ENCODE measurements at places on chromosomes 2 and 18.

DNA sequence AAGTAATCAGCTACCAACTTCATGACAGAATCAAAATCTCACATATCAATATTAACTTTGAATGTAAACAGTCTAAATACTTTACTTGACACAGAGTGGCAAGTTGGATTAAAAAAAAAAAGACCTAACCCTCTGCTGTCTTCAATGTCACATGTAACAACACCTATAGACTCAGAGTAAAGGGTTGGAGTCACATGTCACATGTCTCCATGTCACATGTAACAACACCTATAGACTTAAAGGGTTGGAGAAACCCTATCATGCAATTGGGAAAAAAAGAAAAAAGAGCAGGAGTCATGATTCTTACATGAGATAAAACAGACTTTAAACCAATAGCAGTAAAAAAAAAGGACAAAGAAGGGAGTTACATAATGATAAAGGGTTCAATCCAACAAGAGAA lies 665.3 kb upstream of the LRRTM1 start:
- no peak for DNase-seq

- no peak for DNase-seq
These were observed 12.3 kb upstream of the SMAD7 start for GRCh38 chr18:48962994-48963561.

GRCh38 chr2:11187083-11187619 lies 31.9 kb downstream of the SLC66A3 start:
- no peak for DNase-seq

GRCh38 chr2:176984987-176985386 lies 227.6 kb upstream of the HNRNPA3 start:
- DNase-seq, result no peak

GRCh38 chr18:31711365-31712172 lies 27.2 kb upstream of the B4GALT6 start:
- DNase-seq, result peak; percentile 87

- peak; percentile 68 for DNase-seq
These were observed 156.0 kb downstream of the TGIF1 start for GRCh38 chr18:3605954-3606443.

- DNase-seq, result no peak
These were observed 20.5 kb upstream of the SLC35F5 start for GRCh38 chr2:113776949-113777348.

GRCh38 chr2:10407841-10408648 lies 40.1 kb downstream of the ODC1 start:
- peak; percentile 64 for DNase-seq

DNA sequence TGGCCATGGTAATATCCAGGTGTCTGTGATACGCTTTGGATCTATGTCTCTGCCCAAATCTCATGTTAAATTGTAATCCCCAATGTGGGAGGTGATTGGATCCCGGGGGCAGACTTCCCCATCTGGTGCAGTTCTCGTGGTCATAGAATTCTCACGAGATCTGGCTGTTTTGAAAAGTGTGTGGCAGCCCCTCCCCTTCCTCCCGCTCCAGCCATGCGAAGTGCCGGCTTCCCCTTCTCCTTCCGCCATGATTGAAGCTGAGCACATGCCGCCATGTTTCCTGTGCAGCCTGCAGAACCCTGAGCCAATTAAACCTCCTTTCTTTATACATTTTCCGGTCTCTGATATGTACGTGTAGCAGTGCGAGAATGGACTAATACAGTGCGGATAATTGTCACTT lies 42.5 kb downstream of the GPC1 start:
- no peak for DNase-seq

DNA sequence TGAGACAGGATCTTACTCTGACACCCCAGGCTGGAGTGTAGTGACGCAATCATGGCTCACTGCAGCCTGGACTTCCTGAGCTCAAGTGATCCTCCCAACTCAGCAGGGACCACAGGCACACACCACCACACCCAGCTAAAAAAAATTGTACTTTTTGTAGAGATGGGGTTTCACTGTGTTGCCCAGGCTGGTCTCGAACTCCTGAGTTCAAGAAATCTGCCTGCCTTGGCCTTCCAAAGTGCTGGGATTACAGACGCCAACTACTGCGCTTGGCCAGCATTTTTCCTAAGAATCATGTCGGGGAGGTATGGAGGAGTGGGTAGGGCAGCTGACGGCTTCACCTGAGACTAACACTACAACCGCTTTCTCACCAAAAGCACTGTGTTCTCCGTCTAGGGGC lies 50.4 kb downstream of the CYP26B1 start:
- DNase-seq, result no peak

- DNase-seq, result no peak
These were observed 43.0 kb downstream of the EPC2 start for GRCh38 chr2:148687543-148687942.

- no peak for DNase-seq
These were observed 102.7 kb upstream of the PTPRM start for GRCh38 chr18:7464245-7464966.

DNA sequence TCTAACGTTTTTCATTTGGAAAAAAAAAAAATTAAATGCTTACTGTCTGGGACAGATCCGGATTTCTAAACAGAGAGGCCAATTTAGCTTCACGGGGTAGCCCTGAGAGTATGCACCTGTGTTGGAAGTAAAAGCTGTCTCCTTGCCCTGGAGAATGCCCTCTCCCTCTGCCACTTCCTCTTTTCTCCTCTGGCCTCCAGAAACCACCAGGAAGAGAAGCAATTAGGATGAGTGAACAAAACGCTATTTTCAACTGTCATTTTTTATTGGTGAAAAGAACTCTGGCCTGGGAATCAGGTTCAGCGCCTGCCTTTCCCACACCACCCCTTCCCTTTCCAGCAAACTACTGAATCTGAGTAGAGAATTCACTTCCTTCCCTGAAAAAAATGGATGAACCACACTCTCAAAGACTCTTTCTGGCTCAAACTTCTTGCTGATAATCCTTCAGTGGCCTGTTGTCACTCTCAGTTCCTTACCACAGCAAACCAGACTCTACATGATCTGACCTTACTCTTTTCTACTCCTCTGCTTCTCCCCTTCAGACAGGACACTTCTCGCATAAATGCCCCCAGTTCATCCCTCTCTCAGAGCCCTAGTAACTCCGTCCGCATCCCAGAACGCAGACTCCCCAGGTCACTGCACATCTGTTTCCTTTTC lies 29.8 kb downstream of the KLF7 start:
- DNase-seq, result no peak

- DNase-seq, result no peak
These were observed 44.7 kb upstream of the REEP1 start for GRCh38 chr2:86382108-86382507.

GRCh38 chr2:170030040-170030439 lies 147.9 kb upstream of the MYO3B start:
- DNase-seq, result no peak

GRCh38 chr2:183089192-183089851 lies 10.8 kb downstream of the DUSP19 start:
- no peak for DNase-seq

GRCh38 chr2:215782295-215782694 lies 231.1 kb downstream of the MREG start:
- DNase-seq, result no peak

DNA sequence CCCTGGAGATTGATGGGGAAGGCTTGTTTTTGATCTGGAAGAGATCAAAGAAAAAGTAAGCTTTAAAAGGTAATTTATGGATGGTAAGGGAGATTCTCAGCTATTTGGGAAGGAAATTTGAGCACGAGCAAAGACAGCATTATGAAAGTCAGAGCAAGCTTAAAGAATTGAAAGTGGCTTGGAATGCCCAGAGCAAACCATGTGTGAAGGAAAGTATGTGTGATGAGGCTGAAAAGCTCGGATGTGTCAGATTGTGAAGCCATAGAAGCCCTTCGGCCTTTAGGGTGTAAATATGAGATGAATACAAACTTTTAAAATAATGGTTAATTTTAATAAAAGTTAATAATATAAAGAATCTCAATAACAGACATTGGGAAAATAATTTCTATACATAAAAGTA lies 377.4 kb upstream of the DSEL start:
- no peak for DNase-seq

DNA sequence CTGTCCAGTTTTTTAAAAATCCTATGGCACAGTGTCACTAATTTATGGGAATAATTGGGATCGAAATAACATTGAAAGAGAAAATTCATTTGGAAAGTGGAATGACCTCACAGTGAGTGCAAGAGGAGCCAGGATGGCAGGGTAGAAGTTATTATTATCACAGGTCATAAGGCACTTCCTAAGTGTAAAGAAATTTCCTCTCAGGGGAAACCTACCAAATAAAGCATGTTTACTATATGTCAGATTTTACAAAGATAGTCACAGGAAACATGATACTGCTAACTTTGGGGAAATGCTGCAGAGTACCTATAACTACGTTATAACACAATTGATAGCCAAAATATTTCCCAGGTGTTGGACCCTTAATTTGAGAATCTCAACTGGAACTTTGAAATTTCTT lies 226.3 kb upstream of the SMAD7 start:
- no peak for DNase-seq

DNA sequence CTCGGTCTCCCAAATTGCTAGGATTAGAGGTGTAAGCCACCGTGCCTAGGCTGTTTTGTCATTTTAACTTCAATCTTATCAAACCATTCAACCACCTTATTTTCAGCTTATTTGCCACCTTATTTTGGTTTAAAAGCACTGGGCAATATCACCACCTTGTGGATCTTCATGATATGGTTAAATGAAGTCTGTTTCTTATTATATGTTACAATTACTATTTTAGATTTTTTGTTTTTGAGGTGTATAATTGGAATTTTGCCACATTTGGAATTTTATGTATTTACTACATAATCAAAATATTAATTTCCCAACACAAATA lies 43.8 kb upstream of the SCN9A start:
- DNase-seq, result peak; percentile 51

GRCh38 chr2:157291018-157291417 lies 33.5 kb downstream of the GALNT5 start:
- DNase-seq, result no peak

DNA sequence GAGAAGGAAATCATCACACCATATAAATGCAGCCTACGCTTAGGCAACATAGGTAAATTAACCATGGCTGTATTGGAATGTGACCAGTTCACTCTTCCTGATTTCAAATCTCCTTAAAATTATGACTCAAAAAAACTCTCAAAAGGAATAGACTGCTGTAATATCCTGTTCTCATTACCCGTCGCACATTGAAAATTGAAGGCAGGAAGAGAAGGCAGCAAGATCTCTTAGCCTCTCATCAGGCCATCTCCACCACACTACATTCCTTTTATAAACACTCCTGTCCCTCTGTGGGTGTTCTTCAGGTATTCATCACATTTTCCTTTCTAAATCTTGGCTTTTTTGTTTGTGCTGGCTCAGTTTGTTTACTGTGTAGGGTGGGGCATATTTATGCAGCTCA lies 83.2 kb downstream of the PPP1R1C start:
- no peak for DNase-seq

- no peak for DNase-seq
These were observed 1171.7 kb upstream of the ZEB2 start for GRCh38 chr2:145691659-145692058.

GRCh38 chr2:197307933-197308521 lies 2.6 kb downstream of the ANKRD44 start:
- peak; percentile 48 for DNase-seq

GRCh38 chr18:45617284-45617683 lies 2.0 kb downstream of the SLC14A2 start:
- DNase-seq, result peak; percentile 13

DNA sequence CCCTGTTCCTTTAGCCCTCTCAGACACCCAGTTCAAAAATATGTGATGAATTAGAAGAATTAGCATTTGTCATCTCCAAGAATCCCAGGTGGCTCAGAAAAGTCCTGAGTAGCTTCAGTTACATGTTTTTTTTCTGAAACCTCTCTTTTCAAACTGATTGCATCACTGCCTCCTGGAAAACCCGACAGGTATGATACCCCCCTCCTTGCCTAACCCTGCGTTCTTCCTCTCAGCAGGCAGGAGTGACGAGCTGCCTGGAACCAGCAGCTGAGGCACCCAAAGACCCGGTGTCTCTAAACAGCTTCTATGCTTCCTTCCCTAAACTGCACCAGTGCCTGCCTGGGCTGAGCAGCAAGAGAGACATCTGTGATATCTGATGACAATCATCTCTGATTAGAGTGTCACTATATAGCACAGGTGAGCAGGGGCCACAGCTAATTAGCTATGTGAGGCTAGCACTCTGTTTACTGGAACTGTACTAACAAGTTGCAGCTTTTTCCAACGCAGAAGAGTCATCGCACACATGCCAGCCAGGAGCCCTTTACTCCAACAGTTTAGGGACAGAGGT lies 376.4 kb upstream of the ATP5MC3 start:
- no peak for DNase-seq

GRCh38 chr2:213098612-213099011 lies 52.8 kb downstream of the IKZF2 start:
- no peak for DNase-seq

DNA sequence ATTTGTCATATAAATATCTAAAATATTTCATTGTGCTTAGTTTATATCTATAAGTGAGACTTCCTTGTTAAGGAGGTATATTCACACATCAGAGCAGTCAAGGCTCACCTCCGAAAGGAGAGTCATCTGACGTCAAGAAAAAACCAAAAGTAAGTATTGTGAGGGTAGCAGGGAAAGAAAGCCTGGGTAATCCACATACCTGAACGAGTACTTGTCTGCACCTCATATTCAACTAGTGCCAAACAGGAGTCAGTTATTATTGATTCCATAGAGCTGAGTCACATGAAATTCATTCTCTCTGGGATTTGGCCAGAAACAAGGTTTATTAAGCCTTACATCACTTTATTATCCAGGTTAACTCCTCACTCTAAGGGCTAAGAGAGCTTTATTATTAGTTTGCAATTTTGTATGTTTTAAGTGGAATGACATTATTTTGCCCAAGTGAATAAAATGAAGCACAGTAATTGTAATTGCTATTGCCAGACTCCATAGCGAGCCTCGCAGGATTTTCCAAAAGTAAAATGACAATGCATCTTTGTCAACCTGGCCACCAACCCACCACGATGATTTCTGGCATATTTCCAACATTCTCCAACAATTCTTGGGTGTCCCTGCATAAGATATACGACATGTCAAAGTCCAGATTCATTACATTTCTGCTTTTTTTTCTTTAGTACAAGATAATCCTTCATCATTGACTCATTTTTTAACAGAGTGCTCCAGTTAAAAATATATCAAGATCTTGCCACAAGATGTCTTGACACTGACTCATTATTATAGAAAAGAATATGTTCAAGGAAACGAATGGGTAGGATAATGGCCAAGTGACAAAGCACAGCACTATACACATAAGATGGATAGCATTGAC lies 1210.4 kb upstream of the ACVR2A start:
- DNase-seq, result no peak

- no peak for DNase-seq
These were observed 1978.5 kb upstream of the LRRTM1 start for GRCh38 chr2:82283075-82283474.

GRCh38 chr2:63594660-63595059 lies 5.9 kb downstream of the MDH1 start:
- peak; percentile 13 for DNase-seq

- no peak for DNase-seq
These were observed 185.4 kb downstream of the TFCP2L1 start for GRCh38 chr2:121099329-121100290.

DNA sequence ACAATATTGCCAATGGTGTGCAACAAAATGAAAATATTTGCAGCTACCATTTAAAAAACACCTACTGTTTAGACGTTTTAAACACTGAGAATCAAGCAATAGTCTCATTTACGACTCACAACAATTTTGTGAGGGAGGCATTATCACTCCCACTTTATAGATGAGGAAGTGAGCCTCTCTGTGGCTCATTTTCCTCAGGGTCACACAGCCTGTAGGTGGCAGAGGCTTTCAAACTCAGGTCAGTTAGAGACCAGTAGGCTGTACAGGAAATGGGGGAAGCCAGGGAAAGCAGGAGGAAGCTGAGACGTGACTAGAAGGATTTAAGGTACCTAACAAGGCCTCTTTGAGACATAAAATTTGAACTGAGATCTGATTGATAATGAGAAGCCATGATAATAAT lies 95.0 kb upstream of the ZNF521 start:
- peak; percentile 6 for DNase-seq
